ENCODE measurements at places on chromosomes 12 and 14.

DNA sequence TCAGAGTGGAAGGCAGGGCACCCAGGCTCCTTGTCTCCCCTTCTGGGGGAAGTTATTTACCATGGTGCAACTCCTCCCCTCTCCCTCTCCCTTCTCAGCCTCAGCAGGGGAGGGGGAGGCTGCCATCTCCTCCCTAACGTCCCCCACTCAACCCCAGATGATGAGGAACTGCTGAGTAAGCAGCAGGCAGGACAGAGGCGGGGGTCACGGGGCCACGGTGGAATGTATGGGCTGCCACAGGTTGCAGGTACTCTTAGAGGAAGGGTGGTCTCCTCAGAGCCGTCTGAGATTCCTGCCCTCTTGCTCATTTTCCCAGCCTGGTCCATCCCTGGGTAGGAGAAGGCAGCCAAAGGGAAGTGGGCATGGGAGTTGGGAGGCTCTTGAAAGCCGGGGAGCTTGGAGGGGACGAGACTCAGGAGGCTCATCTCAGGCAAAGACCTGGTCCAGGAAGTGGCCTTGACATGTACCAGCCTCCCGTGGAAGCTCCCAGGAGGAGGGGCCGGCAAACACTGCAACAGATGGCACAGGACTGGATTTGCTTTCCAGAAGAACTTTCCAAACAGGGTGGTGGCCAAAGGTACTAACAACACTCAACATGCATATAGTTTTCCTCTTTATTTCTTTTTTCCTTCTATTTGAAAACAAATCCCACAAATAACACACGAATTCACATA, 19.0 kb downstream of the RIN3 start:
- no peak for DNase-seq

- no peak for DNase-seq
Measured at GRCh38 chr12:124904306-124905098, 9.9 kb downstream of the UBC start.

GRCh38 chr12:123441523-123442164, 5.2 kb upstream of the RILPL2 start:
- DNase-seq: no peak

GRCh38 chr12:3200032-3200617, 122.9 kb downstream of the TSPAN9 start:
- DNase-seq: peak; percentile 33

- DNase-seq: peak; percentile 98
Measured at GRCh38 chr14:73458183-73458976, at the start of gene NUMB. NUMB (minus strand) TSS chr14:73458546; CDS start chr14:73355751, 102,795 bp downstream.

GRCh38 chr12:39619660-39620433, at the start of gene ABCD2:
ABCD2 (minus strand) TSS chr12:39619803; CDS start chr12:39619615, 188 bp downstream.
- DNase-seq: peak; percentile 75

DNA sequence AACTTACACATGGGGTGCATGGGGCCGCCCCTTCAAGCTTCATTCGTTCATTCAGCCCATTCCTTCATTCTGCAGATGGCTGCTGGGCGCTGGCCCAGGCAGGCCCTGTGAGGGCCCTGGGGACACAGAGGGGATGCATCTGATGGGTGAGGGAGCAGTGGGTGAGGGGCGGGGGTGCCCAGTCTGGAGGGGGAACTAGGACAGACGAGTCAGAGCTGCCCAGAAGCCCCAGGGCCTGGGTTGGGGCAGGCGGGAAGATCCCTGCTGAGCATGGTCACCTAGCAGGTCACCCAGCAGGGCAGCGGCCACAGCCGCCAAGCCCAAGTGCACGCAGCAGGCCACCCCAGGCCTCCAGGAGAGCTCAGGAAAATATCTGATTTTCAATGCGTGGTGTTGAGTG, 14.1 kb downstream of the TRMT61A start:
- no peak for DNase-seq

DNA sequence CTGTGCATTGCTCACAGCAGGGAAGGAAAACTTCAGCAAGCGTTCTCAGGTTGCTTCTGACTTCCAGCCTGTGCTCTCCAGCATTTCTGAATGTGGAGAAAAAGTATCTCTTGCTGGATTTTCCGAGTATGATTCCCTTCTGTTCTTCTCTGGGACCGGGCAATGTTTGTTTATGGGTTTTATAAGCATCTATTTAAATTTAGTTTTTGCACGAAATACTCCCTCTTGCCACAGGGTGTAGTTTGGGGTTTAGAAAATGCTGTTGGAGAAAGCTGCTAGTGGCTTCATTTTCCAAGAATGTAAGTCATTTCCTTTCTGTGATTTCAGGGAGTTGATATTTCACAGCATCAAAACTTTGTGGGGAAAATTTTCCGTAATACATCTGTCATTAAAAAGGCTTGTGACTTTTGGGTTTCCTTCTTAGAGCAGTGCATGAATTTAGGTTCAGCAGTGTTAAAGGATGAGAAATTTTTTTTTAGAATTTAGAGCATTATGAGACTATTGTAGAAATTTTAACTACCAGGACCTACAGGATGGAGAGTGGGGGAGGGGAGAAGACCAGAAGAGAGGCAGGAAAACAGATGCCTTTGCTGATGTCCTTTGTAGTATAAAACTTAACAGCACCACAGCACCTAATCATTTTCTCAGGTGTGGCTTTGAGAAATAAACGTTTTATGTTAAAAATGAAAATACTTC, 1.5 kb downstream of the FRMD6 start:
- no peak for DNase-seq

- DNase-seq: no peak
Measured at GRCh38 chr14:72856530-72857266, 37.2 kb downstream of the DPF3 start.

- no peak for DNase-seq
Measured at GRCh38 chr14:44428231-44428945, 78.7 kb downstream of the FSCB start.
